Non-pigmented ciliary epithelial cell (primary cell): ENCODE measurements at places on chromosomes 5 and 9.

DNA sequence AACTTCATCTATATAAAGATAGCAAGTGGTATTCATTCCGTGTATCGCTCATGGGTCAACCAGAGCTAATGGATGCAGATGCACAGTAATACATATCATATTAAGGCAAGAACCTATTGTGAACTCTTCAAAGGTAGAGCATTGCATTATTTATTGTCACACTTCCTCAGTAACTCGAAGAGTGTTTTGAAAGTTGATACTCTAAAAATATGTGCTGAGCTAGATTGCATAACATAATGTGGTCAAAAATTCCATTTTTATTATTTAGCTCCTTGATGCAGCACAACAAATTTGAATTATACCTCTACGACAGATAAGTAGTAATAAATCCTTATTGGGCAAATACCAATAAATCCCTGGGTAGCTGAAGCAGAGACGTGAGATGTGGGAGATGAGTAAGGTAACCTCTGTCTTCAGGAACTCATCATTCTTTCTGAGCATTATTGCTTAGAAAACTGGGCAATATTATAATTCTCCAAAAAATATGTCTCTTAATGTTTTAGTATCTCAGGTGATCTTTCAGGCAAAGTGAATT, 70.3 kb downstream of the CDH18 start:
- DNase-seq: no peak

DNA sequence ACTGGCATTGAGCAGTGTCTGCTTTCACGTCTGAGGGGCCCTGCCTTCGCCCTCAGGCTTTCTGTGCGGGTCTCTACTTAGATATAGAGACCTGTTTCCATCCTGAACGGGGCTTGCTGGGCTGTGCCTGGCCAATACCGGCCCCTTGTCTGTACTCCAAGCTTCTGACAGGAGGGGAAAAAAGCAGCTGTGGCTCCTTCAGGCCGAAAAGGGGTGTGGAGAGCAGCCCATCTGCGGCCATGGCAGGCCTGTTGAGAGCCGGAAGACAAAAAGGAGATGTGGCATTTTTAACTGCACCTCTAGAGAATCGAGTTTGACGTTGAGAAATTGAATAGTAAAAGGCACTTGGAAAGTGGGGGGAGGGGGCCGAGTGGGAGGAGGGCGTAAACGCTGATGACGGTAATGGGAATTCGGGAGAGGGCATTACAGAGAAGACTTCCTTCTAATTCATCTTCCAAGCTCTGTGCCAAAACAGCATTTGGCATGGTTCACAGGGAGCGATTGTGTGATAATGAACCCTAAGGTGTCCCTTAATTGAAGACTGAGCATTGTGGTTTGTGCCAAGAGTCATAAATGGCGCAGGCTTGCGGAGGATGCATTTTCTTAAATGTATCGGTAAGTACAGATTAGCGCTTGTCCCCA, 25.1 kb upstream of the PRDM12 start:
- DNase-seq: no peak

- DNase-seq: no peak
Observed at GRCh38 chr9:71308454-71308853, 187.0 kb upstream of the TRPM3 start.

- DNase-seq: no peak
Observed at GRCh38 chr5:85868070-85868469, 749.7 kb upstream of the COX7C start.
